ENCODE measurements at places on chromosomes 4 and X.

DNA sequence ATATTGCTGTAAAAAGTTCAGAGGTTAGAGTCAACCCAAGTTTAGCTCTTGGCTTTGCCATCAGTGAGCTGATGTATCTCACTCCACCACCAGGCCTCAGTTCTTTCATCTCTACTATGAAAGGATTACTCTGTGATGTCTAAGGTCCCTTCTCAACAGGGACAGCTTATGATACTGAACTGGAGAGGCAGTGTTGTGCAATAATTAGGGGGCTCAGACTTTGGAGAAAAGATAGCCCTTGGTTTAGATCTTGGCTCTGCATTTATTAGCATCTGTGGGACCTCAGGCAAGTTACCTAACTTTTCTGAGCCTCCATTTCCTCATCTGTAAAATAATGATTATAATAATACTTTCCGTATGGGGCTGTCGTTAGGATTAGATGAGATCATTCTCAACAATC is 89.0 kb downstream of the COL4A6 start:
- no peak for DNase-seq

- no peak for DNase-seq
These were observed 49.2 kb downstream of the FHIP1A start for GRCh38 chr4:151458148-151458547.

GRCh38 chr4:76003620-76004019 is 3.7 kb downstream of the CXCL9 start:
- no peak for DNase-seq

GRCh38 chr4:122715221-122715620 is 17.3 kb upstream of the BBS12 start:
- DNase-seq = no peak

GRCh38 chr4:70979445-70980008 is 13.9 kb upstream of the DCK start:
- no peak for DNase-seq
